ENCODE measurements at places on chromosomes 16 and 17.
A peak's percentile ranks its signal among the peaks of the same experiment; 100 is the strongest.

DNA sequence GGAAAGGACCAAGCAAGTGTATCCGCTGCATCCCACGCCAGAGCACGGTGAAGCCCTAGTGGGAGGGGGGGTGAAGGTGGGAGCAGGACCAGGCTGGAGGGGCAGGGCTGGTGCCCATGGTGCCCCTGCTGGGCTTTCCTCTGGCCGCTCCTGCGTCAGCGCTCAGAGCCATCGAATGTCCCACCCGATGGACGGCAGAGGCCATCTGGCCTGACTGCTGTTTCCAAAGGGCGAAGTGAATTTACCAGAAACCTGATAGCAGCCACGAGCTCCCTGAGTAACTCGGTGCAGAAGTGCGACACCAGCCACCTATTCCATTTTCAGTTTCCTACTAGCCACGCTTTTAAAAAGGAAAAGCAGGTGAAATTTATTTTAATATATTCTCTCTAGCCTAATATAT lies 203.6 kb upstream of the CIBAR2 start:
- no peak for DNase-seq

- peak; percentile 17 for DNase-seq
Observed at GRCh38 chr17:61235827-61236197, 163.8 kb upstream of the TBX2 start.

DNA sequence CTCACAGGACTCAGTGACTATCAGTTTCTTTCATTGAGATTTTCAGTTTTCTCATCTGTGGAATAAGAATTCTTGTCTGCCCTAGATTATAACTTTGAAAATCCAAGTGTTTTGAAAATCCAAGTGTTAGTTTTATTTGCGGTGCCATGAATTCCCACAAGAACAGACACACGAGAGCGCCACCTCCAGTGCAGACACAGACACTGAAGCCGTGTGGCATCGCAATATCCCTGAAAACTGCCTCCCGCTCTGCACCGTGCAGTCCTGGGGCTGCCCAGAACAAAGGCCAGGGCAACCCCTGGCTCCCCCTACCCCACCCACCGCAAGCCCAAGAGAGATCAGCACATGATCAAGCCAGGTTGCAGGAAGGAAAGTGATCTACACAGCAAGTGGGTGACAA lies 229.5 kb upstream of the ASIC2 start:
- DNase-seq: no peak

GRCh38 chr16:82660966-82661365 lies 34.2 kb downstream of the CDH13 start:
- no peak for DNase-seq

- DNase-seq: no peak
Observed at GRCh38 chr17:30477774-30478115, 537 bp downstream of the GOSR1 start.
